ENCODE measurements at places on chromosomes 4 and X.

DNA sequence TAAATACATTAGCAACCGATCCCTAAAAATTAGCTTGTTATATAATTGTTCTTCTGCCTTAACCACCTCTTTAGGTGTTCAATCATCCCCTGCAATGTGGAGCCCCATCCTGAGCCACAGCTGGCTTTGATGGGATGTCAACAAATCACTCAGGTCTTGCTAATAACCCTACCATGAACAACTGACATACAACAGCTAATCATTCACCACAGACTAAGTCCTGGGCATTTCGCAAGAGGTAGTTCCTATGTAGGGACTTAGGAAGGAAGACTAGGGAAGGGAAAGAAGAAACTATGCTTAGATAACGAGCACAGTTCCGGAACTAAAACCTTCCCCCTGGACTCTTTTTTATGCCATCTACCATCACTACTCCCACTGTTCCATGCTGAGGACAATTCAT, 63.6 kb upstream of the PTCHD1 start:
- DNase-seq = no peak

- DNase-seq = peak; percentile 14
Observed at GRCh38 chrX:118497180-118497818, 1.7 kb downstream of the DOCK11 start.

DNA sequence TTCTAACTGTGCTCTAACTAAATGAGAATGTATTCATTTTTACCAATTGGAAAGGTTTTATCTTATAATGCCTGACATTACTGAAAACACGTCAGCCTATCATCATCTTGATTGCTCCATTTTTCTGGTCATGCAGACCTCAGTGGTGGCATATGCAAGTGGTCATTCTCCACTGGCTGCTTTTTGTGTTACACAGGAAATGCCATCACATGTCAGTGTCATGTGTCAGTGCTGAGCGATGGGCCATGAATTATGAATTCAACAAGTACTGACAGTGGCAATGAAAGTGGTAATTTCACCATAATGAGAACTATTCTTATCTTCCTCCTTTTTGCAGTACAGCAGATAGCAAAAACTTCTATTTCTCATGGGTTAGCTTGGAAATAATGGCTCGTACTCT, 190.5 kb downstream of the PACRGL start:
- no peak for DNase-seq

DNA sequence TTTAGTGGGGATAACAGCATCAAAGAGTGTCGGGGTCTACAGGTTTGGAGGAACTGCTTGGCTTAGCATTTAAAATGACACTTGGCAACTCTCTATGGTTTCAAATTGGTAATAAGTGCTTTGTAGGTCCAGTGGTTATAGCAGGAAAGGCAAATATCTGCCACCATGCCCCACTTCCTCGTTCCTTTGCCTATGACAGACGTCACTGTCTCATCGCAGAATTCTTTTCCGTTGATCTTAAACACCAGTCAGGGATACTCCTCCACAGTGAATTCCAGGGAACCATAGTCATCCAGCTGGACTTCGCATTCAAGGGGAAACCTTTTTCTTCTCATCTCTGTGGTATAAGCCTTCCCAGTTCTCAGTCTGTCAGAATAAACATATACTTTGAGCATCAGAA, 319.1 kb downstream of the GPAT3 start:
- DNase-seq = no peak

GRCh38 chr4:15149234-15149838, 147.1 kb downstream of the CPEB2 start:
- no peak for DNase-seq

DNA sequence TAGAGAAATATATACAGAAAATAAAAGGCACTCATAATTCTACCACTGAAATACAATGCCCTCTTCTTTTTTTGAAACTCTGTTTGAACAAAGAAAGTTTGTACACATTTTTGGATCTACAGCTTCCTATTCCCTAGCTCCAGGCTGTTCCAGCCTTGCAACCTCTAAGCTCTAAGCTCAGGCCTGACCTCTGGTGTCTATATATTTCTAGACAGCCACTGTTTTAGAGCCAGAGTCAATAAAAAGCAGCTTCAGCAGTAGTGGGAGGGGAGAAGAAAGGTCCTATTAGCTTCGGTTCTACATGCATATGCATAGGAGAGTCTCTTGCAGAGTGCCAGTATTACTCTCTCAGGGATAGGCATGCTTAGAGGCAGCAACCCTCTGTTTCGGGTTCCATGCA, 39.7 kb downstream of the CLDN2 start:
- no peak for DNase-seq

GRCh38 chrX:47566841-47567240, 5.8 kb downstream of the ARAF start:
- DNase-seq = no peak

- no peak for DNase-seq
Observed at GRCh38 chrX:12118134-12118533, 20.1 kb upstream of the FRMPD4 start.

DNA sequence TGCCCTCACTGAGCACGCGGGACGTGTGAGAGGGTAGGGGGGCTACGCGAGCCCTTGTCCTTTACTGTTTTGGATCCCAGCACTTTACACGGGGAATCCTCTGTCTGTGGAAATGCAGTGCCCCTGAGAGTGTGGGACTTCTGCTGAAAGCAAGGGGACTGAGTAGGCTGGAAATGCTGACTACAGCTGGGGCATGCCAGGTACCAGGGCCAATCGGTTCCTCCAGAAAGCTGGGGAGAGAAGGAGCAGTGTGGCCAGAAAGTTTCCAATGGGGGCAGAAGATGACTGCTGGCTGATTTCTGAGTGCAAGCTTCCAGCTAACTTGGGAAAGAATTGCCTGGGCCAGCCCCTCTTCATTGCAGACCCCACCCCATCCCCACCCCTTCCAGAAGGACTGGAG, 1.5 kb downstream of the NHSL2 start:
- no peak for DNase-seq

DNA sequence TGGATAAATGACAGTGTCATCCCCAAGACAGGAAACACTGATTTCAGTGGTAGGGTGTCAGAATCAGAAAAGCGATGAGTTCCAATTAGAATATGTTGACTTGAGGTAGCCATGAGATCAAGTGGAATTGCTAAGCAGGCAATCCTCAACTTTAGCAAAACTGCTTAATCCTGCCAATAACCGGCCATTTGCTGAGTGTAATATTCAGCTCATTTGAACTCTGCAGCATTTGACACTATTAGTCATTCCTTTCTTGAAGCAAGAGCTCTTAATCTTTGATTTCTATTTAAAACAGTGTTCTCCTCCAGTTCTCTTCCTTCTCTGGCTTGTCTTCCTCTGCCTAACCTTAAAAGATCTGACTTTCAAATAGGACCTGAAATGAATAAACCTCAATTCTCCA, 68.7 kb upstream of the DCLK2 start:
- no peak for DNase-seq

DNA sequence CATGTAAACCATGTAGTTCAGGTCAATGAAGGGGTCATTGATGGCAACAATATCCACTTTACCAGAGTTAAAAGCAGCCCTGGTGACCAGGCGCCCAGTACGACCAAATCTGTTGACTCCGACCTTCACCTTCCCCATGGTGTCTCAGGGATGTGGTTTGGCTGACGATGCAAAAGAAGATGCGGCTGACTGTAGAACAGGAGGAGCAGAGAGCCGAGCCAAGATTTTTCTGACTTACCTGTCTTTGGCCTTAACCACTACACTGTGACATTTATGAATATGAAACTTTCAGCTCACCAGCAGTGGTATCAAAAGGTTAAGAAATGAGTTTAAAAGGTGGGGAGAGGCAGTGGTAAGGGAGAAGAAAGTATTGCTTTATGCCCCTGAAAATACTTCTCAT, 309.8 kb downstream of the BCOR start:
- DNase-seq = no peak

DNA sequence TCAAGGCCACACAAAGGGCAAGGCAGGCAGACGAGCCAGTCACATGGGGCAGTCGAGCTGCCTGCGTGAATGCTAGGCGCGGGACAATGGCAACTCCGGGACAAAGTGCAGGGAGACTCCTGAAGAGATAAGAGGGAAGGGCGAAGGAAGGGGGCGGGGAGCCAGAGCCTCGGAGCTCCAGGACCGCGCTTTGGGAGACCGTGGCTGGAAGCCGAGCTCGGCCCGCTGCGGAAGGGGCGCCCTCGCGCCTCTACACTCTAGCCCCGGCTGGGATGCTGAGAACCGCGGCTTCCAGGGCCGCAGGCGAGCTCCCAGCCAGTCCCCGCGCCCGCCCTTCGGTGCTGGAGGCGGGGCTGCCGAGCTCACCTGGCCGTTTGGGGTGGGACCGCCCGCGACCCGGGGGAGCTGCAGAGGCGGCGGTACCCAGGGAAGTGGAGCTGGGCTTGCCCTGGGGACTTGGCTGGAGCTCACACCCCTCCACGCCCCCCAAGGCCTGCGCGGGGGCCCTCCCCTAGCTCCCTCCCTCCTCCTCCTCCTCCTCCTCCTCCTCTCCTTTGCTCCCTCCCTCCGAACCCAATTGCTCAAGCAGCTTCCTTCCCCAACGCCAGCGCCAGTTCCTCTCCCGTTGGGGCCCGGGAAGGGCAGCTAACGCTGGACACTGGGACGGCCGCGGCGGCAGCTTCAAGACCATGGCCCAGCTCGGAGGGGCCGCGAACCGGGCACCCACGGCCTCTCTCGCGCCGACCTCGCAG, at the start of gene SOWAHD:
SOWAHD (plus strand) TSS at position 610 of the 752 bp plus-strand sequence; CDS start at position 690, 80 bp downstream.
- DNase-seq = no peak

GRCh38 chr4:25030277-25031076, at the start of gene LGI2:
TSS of gene LGI2 (minus strand) at chr4:25030946. CDS start at chr4:25030693, 253 bp downstream.
- DNase-seq = no peak

DNA sequence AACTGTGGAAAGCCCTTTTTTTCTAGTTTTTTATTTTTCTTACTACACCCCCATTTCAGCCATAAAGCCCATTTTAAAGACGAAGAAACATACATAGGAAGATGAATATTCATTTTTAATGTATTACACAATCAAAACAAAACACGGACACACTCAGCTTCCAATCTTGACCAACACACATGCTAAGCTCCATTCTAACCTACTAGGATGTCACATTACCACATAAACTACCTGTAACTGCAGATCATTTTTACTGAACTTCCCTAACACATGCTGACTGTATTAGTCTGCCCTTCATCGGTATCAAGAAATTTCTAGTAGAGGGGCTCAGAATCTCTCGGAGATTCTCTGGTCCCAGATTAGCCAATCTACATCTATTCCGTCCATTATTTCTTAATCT, 1.8 kb downstream of the CCNI start:
- DNase-seq = no peak

DNA sequence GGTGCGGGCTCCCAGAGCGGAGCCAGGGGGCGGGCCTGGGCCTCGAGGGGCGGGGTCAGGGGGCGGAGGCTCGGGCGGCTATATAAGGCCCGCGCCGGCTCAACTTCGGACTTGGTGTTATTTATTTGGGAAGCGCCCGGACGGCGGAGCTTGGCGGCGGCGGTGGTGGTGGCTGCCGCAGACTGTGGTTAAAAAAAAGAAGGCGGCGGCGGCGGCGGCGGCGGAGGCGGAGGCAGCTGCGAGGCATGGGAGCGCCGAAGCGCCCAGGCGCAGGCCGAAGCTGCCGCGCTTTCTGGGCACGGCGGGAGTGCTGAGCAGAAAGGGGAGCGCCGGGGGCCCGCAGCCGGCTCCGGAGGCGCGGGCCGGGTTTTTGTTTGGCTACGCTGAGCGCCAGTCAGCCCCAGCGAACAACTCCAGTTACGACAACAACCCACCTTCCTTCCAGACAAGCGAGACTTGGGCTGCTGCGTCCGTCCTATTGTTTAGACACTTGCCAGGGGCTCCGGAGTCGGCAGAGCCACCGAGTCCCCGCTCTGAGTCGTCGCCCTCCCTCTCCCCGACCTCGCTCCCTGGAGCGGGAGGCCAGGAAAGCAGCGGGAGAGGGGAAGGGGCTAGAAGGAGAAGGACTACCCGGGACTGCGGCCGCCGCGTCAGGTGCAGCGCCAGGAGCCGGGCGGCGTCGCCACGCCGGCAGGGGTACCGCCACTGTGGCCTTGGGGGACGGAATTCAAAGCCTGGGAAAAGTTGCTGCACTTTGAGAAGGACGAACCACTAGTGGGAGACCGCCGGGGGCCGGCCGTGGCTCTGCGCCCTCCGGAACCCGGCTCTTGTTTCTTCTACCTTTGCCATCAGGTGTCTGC, at the start of gene SLIT2:
SLIT2 (plus strand) TSS at position 110 of the 860 bp plus-strand sequence. CDS start 1,911 bp downstream, outside the sequence.
- no peak for DNase-seq

GRCh38 chrX:100662796-100663195, 18.8 kb downstream of the SRPX2 start:
- DNase-seq = no peak

- DNase-seq = no peak
Observed at GRCh38 chr4:136713140-136713539, 819.2 kb downstream of the PCDH18 start.

- DNase-seq = peak; percentile 48
Observed at GRCh38 chr4:7843831-7844593, 95.6 kb downstream of the AFAP1 start.

DNA sequence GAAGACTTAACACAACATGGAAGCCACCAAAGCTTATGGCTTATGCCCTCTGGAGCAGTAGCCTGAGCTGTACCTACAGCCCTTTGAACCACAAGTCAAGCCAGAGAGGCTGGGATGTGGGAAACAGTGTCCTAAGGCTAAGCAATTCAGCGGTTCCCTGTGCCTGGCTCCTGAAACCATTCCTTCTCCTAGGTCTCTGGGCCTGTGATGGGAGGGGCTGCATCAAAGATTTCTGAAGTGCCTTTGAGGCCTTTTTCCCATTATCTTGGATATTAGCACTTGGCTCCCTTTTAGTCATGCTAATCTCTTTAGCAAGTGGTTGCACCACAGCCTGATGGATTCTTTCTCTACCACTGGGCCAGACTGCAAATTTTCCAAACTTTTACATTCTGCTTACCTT, 140.5 kb upstream of the NUDT10 start:
- no peak for DNase-seq

DNA sequence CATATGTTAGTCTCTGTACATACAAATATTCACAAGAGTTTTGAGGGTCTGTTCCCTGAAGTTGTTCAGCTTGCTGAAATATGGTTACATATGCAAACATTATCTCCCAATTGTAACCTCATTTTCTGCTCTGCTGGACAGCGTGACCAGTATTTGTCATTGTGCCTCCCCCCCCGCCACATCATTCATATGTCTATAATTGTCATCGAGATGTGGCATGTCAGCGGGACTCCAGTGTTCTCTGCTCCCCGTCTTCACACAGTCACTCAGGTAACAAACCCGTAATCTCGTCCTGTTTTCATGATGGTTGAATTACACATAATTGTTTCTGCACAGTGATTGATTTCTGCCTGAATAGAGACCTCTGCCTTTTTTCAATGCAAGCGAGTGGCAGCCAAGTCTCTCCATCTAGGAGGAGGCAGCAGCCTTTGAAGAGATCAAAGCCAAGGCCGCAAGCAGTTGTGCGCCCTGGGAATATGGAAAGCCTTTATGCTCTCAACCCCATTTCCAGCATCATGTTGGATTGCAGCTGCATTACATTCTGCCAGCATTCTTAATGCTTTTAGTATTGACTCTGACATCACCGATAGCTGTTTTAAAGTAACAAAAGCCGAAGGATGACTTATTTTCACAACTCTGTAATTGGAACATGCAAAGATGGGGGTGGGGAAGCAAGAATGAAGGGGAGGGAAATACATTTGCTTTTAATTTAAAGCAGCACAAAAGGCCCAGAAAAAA, 27.4 kb downstream of the LEF1 start:
- DNase-seq = no peak

GRCh38 chrX:78822157-78822690, 74.7 kb downstream of the LPAR4 start:
- no peak for DNase-seq
